SK-N-SH treated with all-trans-retinoic acid at 6 μM for 48 hours (cell line): ENCODE measurements at places on chromosomes 1 and 21.

- no peak for ATAC-seq
Measured at GRCh38 chr1:19628879-19629278, 15.2 kb upstream of the NBL1 start.

DNA sequence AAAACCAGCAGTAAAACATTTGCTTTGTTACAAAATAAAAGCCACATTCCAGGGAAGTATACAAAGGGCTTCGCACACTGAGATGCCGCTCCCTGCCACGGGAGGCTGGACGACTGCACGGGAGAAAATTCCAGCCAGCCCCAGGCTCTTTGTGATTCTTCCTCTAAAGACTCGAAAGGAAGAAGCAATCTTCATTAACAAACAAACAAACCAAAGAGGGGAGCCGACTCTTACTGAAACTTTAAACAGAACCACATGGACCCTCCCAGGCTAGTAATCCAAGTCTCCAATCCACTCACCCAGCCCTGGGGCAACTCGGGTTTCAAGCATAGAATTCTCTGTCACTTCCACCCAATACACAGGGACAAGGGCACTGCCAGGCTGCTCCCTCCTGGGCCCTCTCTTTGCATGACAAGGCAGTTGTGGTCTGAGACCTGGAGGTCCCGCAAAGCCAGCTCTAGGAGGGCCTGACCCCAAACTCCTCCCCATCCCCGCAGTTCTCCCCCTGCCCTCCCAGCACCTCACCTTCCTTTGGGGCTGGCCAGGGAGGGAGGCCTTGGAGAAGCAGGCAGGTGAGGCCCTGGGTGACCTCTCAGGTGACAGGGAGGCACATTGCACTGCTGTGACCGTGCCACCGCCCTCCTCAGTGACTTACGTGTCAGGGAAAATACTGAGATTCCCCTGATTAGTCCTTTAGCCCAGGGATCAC, 26.6 kb upstream of the COL18A1 start:
- ATAC-seq: peak; percentile 52; the same call in 2 of the 3 replicates

GRCh38 chr1:6570987-6571386, 8.8 kb upstream of the ZBTB48 start:
- no peak for ATAC-seq

- ATAC-seq: peak; percentile 13
Measured at GRCh38 chr1:61081686-61082310, 563 bp upstream of the NFIA start.

- no peak for ATAC-seq
Measured at GRCh38 chr1:27638805-27639204, 3.8 kb upstream of the FGR start.

GRCh38 chr1:243261390-243261789, 5.5 kb downstream of the SDCCAG8 start:
- ATAC-seq: no peak

DNA sequence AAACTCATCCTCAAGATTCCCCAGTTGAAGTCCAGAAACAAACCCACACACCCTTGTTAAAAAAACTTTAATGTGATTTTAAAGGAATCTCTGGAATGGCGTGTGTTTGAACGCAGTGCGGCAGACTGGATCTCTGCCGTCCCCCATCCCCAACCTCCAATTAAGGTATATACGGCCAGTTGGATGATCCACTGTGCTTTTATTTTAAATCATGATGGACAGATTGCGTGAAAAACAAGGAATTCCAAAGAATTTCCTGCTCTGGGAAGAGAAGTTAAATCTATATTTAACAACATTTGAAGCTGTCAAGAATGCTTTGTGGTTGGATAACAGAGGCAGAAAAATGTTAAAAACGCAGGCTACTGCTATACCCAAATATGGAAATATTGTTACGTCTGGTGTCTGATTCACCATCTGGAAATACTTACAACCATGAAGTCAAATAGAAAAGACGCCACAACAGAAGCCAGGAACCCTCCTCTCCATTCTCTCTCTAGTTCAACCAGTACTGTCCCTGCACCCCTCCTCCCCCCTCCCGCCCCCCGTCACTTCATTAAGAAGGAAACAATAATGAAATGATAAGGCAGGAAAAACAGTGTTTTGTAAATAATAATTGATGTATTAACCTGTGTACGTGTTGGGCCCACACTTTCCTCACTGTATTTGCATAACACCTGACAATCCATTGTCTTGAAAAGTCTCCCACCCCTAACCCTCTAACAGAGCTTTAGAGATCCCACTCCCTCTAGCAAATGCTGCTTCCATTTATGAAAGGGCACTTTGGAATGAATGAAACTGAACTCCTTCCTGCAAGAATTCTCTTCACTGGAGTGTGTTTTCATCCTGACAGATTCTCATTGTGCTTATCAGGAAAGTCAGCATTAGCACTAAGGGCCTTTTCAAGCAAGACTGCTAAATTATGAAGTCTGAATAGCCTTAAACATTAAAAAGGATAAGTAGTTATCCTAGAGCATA, 2.0 kb upstream of the CCN1 start:
- ATAC-seq: peak; percentile 34

GRCh38 chr1:207097871-207098324, 6.1 kb upstream of the C4BPA start:
- no peak for ATAC-seq

DNA sequence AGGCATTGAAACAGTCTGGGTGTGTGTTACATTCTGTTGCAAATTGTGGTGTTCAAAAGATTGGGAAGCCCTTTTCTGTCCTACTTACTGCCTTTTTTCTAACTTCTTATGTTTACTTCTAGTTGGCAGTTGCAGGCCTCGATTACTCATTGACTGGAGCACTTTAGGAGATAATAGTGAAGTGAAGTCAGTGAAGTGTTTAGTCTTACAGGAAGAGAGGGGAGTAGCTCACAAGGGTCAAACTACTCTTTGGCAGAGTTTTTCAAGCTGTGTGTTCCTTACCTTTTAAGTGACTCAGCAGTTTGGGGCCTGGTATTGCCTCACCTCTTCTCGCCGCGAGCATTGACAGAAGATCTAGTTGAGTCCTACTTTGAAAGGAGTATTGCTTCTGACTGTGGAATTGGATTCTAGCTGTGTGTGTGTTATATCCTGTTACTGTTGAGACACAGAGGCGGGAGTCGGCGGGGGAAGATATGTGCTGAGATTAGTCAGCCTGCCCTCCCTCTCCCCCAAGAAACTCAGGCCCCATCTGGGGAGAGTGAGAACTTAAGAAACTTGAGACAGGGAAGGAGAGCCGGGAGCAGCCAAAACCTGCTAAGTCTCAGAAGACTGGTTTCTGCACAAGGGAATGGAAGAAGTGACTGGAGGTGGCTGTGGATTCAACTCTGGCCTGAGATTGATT, 19.3 kb downstream of the AHCYL1 start:
- ATAC-seq: peak; percentile 96

DNA sequence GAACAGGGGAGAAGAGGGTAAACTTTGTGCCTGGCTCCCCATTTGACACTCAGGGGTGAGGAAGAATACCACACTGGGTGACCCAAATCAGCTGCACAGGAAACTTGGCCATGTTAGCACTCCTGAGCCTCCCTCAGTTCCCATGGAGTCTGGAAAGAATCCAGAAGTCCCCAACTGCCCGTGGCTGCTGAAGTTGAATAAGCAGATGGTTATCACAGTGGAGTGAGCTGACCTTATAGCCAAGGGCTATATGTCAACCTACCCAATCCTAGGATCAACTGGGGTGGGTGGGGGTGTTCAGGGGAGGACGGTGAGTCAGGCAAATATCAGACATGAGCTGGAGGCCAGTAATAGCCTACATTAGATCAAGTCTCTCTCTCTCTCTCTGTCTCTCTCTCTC, 20.4 kb downstream of the KCNH1 start:
- ATAC-seq: no peak

DNA sequence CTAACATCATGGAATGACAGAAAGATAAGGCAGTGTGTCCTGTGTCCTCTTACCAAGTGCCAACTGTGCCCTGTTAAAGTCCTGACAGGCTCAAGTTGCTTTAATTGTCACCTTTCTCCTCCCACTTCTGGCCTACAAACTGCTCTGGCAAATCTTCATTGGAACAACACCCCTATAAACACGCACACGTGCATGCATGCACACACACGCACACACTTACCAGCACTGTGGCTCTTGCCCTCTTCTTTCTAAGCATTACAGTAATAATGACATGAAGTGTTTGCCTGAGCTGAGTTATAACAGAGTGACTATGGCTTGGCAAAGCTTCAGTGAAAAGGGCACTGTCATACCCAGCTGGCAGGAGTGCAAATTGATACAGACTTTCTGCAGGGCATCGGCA, 82.3 kb upstream of the SYT6 start:
- no peak for ATAC-seq

DNA sequence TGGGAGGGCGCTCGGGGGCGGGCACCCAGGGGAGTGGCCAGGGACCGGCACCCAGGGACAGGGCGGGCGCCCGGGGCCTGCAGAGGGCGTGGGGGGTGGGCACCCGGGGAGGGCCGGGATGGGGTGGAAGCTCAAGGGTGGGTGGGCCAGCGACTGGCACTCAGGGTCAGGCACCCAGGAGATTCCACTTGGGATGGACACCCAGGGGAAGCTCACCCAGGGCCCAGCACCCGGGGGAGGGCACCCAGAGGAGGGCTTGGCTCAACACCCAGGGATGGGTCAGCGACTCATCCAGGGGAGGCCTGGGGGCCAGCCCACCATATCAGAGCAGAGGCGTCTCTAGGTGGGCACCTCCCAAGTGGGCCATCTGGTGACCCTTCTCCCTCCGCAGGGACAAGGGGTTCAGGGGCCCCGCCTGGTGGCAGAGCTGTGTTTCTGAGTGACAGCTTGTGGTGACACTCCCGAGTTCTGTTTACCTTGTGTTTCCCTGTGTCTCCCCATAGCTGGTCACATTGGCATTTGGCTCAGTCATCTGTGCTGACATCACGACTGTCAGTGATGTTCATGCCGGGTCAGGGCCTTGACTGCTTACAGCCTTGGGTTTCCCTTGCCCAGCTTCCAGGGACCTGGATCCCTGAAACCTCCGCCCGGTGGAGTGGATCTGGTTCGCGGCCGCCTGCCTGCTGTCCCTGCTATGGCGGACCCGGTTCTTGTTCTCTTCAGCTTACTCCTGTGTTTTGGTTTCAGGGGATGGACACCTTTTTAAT, 749 bp downstream of the IBA57 start:
- ATAC-seq: peak; percentile 82

DNA sequence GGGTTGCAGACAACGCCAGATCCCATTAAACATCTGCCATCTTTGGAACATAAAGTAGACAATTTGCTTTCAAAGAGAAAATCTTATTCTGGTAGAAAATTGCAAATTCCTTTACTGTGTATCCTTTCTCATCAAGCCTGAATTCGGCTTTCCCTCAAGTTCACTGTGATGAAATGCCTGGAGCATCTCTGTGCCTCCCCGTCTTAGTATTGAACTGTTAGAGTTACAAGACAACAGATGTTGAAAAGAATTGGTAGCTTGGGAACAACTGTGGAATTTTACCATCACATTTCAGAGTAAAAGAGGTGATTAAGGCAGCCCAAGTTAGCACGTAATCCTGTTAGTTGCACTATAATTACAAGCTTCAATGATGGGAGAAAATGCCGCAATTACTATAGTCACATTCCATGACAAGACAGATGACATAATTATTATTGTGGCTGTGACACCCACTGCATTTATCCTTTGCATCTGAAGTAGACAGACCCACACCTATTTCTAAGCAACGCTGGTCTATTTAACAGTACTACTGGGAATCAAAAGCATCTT, 54.4 kb upstream of the B3GALNT2 start:
- ATAC-seq: no peak

GRCh38 chr1:15825800-15826199, 18.4 kb upstream of the UQCRHL start:
- no peak for ATAC-seq

DNA sequence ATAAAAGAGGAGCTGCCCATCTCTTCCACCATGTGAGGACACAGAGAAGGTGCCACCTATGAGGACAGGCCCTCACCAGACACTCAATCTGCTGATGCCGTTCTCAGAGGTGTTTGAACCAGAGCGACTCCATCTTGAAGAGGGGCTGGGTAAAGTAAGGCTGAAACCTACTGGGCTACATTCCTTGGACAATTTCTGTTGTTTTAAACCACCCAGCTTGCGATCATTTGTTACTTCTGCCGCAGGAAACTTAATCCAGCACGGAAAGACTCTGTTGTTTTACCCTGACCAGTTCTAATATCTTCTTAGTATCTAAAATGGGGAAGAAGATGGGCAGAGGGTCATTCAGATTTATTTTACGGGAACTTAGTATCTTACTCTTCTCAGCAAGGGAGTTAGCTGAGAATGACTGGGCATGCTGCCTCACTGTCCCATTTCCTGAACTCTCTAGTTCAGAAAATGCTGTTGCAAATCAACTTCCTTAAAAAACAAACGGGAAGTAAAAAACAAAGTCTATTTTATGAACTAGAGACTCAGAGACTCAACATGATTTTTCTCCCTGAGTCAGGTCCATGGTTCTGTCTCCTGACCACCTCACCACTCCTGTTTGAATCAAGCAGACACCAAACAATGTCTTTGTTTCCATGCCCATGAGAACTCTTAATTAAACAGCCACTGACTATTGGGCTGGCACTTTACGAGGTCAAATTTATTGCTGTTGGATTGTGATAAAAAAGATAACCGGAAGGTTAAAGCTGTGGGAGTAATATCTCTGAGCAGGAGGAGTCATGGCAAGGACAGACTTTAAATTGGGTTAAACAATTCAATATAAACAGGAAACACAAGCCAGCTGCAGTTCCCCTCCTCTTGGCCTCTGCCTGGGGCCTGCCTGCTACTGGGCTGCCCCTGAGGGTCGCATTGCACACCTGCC, 23.8 kb upstream of the IFNAR1 start:
- ATAC-seq: no peak; the same call in 2 of the 3 replicates

GRCh38 chr1:30600258-30600657, 123.1 kb downstream of the MATN1 start:
- no peak for ATAC-seq

GRCh38 chr1:31932491-31933316, 5.5 kb downstream of the PTP4A2 start:
- peak; percentile 40 for ATAC-seq

DNA sequence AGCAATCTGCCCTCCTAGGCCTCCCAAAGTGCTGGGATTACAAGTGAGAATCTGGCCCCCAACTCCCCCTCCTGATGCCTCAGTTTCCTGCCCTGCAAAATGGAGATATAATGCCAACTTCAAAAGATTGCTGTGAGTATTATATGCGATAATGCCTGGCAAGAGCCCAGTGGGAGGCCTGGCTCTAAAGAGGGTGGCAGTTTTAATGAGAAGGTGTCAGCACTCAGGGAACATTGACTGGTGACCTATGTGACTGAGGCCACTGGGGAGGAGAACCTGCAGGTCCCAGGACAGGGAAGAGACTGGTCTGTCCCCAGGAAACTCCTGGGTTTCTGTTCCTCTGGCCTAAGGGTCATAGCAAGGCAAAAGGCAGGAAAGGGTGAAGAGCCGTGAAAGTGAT, 11.0 kb downstream of the HSPG2 start:
- ATAC-seq: no peak
